ENCODE measurements at places on chromosomes 4 and X. TPM values are rescaled to one million over a fixed set of nuclear protein-coding genes. Genes with fewer than 3 reads are reported as not detected.

The GUCY1B1 gene
- total RNA-seq, result 4.7 TPM

The GSPT2 gene
- total RNA-seq, result 4.0 TPM

The GPR50 gene
- not detected for total RNA-seq

The SSX2B gene
- total RNA-seq, result not detected

The NXF2B gene
- total RNA-seq, result not detected

The CSN1S1 gene
- total RNA-seq, result not detected

GRCh38 chrX:16212436-16212835 is 45.2 kb downstream of the MAGEB17 start:
- no peak for DNase-seq

- DNase-seq, result no peak
Observed at GRCh38 chrX:104008831-104009230, 4.7 kb downstream of the H2BW1 start.

DNA sequence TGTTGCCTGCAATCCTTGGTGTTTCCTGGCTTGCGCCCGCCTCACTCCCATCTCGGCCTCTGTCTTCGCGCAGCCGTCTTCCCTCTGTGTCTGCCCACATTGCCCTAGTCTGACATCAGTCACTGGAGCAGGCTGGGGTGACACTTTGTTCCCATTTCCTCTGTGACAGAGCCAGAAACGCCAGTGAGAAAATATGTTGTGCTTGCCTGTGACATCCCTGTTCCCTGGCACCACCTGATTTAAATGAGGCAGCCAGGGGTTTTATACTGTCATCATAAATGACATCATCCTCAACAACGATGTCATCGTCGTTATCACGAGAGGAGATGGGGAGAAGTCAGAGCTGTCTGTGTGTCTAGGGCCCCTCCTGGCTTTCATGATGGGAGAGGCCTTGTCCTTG is 29.1 kb downstream of the ZNF185 start:
- no peak for DNase-seq

GRCh38 chrX:102627640-102628039 is 23.6 kb upstream of the GPRASP1 start:
- no peak for DNase-seq

- no peak for DNase-seq
Observed at GRCh38 chrX:105723966-105724735, 98.2 kb upstream of the NRK start.

GRCh38 chr4:158770671-158771070 is 1.8 kb downstream of the FNIP2 start:
- no peak for DNase-seq

- DNase-seq, result no peak
Observed at GRCh38 chrX:15676886-15677285, 12.3 kb upstream of the CLTRN start.

DNA sequence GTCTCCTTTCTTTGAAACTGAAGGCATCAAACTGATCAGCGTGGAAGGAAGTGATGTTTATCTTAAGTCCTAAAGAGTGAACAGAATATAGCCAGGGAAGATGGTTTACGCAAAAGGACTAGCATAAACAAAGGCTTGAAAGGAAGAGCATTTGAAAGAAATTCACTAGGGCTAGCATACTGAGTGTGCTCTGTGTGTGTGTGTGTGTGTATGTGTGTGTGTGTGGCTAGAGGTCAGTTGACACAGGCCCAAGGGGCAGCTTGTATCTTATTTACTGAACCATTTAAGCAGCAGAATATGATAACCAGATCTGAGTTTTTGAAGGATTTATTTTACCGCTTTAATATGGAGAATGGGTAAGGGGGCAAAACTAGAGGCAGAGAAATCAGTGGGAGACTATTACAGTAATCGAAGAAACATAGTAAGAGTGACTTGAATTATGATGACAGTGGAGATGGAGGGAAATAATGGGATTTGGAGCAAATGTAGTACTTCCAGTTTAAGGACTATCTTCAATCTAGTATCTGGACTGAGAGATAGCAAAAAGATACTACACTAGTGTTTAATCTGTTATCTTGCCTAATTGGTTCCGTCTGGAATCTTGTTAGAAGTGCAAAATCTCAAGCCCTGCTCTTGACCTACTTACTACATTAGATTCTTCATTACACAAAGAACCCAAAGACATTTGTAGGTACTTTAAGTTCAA is 36.9 kb downstream of the CEP44 start:
- DNase-seq, result no peak

- DNase-seq, result no peak
Observed at GRCh38 chrX:79159800-79160199, 15.3 kb downstream of the GPR174 start.

GRCh38 chrX:2714551-2714950 is 23.5 kb downstream of the CD99 start:
- no peak for DNase-seq

DNA sequence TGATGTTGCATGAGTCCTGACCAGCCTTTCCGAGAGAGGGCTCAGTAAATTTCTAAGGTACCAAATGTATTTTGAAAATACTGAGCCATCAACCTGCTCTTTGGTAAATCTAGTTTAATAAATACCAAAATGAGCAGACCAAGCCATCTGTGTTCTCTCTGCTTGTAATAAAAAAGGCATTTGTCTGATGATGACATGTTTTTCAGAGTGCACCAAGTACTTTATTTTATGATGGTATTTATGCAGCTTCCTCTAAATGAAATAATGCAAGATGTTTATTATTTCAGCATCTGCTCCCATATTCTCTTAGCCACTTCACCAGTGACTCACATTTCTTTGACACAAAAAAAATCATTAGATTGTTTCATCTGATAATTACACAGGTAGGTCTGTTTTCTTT is 700.5 kb downstream of the TRIML1 start:
- DNase-seq, result no peak

DNA sequence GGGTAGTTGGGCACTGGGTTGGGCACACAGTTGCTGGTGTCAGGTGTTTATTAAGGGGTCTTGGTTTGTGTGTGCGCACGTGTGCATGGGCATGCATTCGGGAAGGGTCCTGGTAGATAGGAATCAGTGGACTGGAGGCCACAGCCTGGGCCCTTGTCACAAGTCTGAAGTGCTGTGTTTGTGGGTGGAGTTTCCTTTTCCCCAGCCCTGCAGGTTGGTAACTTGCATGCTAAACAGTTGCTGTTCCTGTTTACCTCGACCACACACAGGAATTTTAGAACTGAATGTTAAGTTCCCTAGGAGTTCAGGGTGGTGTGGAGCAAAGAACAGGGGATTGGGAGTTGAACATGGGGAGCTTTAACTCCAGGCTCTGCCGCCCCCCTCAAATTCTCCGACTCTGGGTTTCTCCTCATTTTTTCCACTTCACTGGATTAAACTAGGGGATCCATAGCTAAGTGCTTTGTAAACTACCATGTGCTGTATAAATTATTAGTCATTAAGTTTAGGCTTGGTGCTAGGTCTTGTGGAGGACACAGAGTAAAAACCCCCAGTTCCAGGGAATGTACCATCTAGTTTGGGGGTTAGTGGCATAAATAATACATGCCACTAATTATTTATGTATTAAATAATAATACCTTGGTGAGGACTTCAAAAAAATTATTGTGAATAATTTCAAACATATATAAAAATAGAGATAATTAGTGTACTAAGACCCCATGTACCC is 49.0 kb downstream of the STARD8 start:
- DNase-seq, result no peak

GRCh38 chr4:41989994-41990364 is 351 bp upstream of the SLC30A9 start:
- no peak for DNase-seq

DNA sequence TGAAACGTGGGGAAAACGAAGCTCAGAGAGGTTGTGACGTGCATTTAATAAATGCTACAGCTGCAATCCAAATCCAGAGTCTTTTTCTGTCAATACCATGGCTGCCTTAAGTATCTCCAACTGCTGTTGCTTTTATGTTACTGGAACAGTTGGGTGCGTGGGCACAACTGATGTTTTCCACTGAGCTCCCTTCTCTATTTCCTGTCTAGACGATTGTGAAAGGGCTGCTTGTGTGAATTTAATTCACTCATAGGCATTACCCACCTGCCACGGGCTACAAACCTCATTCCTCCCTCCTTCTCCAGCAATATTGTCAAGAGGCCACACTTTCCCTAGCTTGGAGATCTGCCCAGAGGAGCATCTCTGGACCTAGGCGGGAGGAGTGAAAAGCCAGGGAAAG is 526.0 kb downstream of the MID1IP1 start:
- DNase-seq, result no peak

GRCh38 chr4:58275856-58276255 is 1165.7 kb upstream of the IGFBP7 start:
- no peak for DNase-seq

DNA sequence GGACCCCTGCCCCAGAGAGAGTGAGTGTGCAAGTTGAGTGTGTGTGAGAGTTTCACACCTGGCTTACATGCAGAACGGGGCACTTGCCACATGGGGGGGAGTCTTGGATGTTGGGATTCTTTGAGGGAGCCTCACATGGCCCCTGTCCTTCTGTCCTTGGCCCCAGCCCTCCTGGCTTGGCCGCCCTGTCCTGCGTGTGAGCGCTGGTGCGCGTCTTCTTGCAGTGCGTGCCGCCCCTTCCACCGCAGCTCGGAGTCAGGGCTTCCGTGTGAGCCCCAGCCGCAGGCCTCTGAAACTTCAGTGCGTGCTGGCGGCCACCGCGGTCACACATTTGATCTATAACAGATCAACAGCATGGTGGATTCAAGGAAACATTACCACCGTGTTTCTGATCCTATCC is 30.1 kb upstream of the HGFAC start:
- DNase-seq, result no peak

GRCh38 chr4:15976456-15977447 is 13.8 kb upstream of the FGFBP2 start:
- no peak for DNase-seq

Data from psoas muscle (tissue), 8 donors.